Stimulated activated CD4-positive, alpha-beta T cell treated with anti-CD3 and anti-CD28 coated beads, Interleukin-1b, Interleukin-23, amount 100 ng/mL, for 4 hours (primary cell): ENCODE measurements at places on chromosomes 2 and 18.

DNA sequence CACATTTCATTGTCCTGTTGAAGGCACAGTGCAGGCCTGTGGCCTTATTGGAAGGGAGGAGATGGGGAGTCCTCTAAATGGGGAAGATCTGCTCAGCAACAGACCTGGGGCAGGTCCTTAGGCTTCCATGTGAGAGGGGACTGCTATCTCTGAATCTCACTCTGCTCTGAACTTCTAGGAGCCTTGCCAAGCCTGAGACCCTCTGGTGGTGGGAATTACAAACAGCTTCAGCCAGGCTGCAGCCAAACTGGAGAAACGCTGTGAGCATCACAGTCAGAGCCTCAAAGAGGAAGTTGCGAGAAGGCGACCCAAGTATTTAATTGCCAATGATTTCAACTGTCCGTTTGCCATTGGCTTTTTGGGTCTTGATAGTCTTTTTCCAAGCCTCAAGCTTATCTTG lies 66.8 kb upstream of the MC2R start:
- DNase-seq, result no peak

GRCh38 chr2:183078163-183078463 lies 434 bp upstream of the DUSP19 start:
- DNase-seq, result no peak

GRCh38 chr2:208153156-208153555 lies 7.2 kb upstream of the CRYGB start:
- no peak for DNase-seq

GRCh38 chr2:237996021-237996593 lies 29.3 kb downstream of the UBE2F start:
- no peak for DNase-seq

DNA sequence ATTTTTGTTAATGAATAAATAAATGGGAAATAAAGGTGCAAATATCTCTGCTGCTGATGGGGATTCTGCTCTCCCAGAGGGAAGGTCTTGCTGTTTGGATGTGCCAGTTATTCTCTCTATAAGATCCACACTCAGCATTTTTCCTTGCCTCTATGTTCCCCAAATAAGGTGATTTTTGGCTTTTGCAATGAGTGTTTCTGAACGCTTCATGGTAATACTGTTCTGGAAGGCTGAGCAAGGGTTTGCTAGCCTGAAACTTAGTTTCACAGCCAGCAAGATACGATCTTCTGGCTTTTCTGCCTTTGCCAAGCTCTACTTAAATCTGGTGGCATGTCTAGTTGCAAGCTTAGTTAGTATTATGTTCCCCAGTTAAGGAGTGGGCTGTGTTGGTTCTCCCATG lies 114.6 kb downstream of the LPIN1 start:
- DNase-seq, result no peak

DNA sequence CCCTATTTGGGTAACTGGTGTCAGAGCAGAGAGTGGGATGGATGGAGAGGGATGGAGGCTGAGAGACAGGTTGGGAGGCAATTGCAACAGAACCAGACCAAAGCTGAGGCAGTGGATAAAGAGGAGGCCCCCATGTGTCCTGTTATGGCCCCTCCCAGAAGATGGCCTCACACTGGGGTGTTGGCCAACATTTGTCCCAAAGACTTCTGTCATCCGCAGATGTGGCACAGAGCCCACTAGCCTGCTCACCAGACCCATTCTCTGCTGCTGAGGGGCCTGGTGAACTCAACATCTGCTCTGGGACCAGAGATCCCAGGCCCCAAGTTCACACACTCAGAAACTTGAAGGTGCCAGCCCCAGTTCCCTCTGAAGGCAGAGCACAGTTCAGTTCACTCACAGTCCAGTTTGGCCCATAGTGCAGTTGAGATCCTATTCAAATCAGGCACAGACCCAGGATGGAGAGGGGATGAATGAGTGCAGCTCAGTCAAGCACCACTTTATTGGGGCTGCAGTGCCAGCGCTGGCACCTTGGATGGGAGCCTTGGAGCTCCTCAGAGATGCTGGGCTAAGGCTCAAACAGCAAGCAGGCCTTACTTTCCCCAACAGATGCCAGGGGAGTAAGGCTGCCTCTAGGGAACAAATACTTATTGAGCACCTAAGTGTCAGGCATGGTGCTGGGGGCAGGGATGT lies 189.2 kb downstream of the ZBTB7C start:
- no peak for DNase-seq
